Retina (tissue), 1 donor: ENCODE measurements at places on chromosomes 11 and 22.

DNA sequence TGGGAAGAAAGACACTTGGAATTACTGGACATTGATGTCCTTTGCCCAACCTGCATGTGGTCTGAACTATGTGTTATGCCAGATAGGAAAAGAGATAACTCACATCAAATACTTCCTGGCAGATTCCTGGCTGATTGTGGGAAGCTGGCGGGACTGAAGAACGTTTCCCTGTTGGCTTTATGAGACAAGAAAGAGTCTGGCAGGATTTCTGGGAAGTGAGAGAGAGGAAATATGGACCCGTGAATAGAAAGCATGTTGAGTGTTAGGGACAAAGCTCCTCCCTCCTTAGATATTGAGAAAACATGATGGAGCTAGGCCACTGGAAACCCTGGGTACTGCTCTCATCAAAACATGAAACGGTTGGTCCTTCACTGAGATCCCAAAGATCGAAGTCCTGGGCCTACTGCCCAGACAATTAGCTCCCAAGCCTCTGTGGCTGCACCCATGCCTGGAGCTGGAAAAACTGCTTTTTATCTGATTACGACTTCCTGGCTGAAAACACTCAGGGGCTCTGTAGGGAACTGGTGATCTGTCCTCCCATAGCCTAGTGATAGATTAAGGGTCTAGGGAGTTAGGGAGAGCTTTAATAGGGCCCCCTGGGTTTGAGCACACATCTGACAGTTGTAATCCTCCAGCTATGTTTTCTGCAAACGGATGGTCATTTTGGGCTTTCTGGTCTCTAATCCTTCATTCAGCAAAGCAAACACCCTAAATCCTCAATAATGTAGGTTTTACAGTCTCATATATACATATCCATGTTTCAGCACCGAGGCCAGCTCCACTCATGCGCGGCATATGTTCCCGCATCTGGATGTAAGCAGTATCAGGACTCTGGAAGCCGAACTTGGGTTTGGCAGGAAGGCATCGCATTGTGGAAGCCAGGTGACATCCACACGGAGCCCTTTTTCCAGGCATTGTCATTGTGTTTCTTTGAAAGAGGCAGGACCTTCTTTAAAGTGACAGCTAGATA is 6.1 kb upstream of the B3GAT1 start:
- no peak for DNase-seq

GRCh38 chr11:596374-596773 is 19.4 kb downstream of the IRF7 start:
- no peak for DNase-seq

- no peak for DNase-seq
These were observed 66.2 kb downstream of the FANCF start for GRCh38 chr11:22559416-22559815.

- no peak for DNase-seq
These were observed 9.0 kb upstream of the VPREB1 start for GRCh38 chr22:22235558-22235957.

DNA sequence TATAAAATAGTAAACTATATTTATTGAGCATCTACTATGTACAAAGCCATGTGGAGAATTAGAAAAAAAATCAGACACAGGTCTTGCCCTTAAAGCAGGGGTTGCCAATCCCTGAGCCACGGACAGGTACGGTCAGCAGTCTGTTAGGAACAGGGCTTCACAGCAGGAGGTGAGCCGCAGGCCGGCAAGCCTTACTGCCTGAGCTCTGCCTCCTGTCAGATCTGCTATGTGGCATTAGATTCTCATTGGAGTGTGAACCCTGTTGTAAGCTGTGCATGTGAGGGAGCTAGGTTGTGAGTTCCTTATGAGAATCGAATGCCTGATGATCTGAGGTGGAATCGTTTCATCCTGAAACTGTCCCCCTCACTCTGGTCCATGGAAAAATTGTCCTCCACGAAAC is 2.1 kb upstream of the RAG2 start:
- DNase-seq: no peak

- DNase-seq: no peak
These were observed 11.9 kb upstream of the CD44 start for GRCh38 chr11:35126879-35127581.

DNA sequence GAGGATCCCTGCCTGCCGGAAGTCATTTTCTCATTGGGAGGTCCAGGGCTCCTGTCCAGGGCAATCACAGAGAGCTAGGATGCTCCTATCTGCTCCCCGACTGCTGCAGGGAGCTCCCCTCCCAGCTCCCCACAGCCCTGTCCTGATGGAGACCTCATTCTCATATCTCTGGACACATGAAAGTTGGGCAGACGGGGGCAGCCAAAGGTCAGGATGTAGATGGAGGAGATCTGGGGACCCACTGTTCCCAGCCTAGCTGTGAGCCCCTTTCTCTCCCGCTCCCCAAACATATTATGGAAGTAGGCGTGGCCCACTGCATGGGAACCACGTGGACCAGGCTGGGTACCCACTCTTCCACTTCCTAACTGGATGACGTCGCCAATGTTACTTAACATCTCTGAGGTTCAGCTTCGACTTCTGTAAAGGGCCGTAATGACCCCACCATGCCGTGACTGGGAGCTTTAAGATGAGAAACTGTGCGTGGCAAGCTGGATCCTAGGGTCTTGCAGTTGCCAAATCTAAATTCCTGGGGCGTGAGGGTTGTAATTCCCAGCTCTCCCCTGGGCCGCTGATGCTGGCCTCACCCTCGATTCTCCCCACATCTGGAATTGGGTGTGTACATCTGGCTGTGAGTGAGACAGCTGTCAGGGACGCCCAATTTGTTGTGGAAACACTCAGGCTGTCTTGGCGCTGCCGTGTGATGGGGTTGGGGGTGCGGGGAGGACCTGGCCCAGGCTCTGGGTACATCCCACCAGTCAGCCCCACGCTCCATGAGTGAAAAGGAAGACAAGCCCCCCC is 1.8 kb downstream of the CDC42EP2 start:
- DNase-seq: peak; percentile 47

DNA sequence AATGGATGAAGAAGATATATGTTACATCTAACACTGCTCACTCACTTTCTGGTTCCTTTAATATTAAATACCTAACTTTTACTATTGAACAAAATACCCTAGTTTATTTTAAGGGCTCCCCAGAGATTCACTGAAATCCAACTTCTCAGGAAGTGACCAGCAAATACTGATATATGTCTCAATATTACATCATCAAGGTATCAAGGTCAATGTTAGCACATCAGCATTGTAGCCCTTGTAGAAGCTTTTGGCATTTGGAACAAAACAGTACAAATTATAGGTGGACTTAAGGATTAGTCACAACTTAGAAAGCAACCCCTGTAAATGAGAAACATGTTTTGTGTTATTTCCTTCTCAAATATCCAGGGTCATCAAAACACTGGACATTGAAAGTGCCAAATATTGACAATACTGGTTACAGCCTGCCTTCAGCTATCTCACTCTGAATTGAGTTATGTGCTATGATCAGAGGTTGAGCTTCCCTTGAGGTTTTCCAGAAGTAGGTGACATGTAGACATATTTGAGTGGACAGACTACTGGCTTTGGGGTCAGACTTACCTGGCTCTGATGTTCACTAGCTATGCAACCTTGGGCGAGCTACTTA is 1.9 kb upstream of the ATL3 start:
- DNase-seq: no peak

GRCh38 chr11:46420513-46420912 is 28.9 kb upstream of the CHRM4 start:
- no peak for DNase-seq

- DNase-seq: peak; percentile 60
These were observed 17.5 kb upstream of the ACCSL start for GRCh38 chr11:44029977-44030911.

GRCh38 chr11:100624346-100624745 is 62.7 kb upstream of the ARHGAP42 start:
- no peak for DNase-seq

DNA sequence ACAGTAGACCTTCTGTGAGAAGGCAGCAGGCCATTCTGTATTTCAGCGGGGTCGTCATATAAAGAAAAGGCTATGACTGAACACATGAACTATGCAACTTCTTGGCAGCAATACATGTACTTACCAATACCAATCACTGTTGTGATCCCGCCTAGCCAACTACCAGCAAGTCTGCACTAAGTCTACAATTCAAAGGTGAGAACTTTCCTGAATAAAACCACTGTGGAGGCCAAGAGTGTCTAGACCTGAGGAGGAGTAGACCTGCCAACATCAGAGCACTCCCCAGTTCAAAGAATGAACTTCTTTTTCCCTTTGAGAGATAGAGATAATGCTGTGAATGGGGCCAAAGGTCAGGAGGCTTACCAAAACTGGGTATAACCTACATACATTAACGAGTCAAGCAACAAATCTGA is 108.2 kb downstream of the SIK3 start:
- DNase-seq: no peak

- no peak for DNase-seq
These were observed 170.8 kb upstream of the CADM1 start for GRCh38 chr11:115674937-115675544.

DNA sequence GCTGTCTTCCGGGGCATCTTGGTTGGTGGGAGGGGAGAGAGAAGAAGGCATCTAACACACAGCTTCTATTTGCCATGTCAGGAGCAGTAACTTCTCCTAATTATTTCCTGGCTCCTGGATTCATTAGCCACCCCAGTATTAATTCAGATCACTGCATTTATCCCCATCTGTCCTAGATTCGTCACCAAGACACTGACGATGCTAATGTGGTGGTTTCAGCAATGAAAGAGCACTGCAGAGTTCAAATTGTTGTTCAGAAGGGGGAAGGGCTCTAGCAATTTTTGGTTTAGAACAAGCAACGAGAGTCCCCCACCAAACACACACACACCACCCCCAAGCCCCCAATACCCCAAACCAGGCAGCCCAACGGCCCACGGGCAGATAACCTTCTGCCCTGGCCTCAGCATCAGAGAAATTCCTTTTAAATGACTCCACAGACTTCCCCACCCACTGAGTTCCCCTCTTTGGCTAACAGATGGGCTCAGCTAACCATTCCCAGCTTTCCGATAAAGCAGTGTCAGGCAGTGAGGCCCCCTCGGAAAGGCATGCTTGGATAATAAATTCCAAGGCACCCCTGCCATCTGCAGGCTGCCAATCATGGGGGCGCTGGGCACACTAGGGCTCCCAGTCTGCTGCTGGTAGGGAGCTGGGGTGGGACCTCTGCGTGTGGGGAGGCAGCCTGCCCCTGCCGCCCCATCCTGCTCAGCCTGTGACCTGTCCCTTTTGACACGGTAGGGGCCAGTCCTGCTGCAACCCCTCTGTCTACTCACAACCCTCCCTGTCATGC is 453.5 kb downstream of the MIAT start:
- peak; percentile 68 for DNase-seq

DNA sequence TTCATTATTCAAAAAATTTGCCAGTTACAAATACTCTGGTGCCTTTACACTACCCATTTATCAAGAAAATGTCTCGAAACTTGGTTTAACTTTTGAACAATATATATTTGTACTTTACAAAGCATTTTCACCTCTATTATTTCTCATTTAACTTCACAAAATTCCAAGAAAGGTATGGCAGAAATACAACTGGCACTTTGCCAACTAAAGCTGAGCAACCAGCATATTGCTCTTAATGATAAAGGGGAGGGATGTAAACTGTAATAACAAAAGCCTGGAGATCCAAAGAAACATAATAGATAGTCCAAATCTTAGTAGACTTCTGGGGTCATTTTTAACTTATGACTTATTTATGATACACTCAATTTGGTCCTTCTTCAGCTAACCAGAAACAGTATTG is 7.7 kb downstream of the PITPNB start:
- DNase-seq: no peak

DNA sequence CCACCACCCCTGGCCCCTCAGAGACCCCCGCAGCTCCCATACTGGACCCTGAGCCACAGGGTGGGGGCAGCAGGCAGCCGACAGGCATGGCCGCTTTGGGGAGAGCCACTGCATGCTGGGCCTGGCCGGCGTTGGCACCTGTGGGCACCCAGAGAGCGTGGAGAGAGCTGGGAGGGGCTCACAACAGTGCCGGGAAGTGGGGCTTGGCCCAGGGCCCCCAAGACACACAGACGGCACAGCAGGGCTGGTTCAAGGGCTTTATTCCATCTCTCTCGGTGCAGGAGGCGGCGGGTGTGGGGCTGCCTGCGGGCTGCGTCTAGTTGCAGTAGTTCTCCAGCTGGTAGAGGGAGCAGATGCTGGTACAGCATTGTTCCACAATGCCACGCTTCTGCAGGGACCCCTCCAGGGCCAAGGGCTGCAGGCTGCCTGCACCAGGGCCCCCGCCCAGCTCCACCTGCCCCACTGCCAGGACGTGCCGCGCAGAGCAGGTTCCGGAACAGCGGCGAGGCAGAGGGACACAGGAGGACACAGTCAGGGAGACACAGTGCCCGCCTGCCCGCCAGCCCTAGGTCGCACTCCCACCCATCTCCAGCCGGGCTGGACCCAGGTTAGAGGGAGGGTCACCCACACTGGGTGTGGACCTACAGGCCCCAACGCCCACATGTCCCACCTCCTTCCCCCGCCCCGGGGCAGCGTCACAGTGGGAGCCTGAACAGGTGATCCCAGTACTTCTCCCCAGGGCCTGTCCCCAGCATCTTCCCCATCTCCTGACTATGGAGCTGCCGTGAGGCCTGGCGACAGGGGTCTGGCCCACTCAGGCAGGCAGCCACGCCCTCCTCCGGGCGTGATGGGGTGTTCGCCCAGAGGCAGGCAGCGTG is 1.2 kb downstream of the INS start:
- no peak for DNase-seq

GRCh38 chr11:1309498-1310317 is at the start of gene TOLLIP:
Gene TOLLIP, minus strand, starts transcription at chr11:1309632. Its CDS starts 134 bp downstream, at chr11:1309498.
- peak; percentile 97 for DNase-seq

GRCh38 chr11:76808171-76808570 is 25.0 kb downstream of the TSKU start:
- peak; percentile 57 for DNase-seq

- no peak for DNase-seq
These were observed 441.1 kb downstream of the TBC1D22A start for GRCh38 chr22:47203554-47203991.

GRCh38 chr11:2268729-2269600 is 1.4 kb downstream of the ASCL2 start:
- DNase-seq: peak; percentile 60

DNA sequence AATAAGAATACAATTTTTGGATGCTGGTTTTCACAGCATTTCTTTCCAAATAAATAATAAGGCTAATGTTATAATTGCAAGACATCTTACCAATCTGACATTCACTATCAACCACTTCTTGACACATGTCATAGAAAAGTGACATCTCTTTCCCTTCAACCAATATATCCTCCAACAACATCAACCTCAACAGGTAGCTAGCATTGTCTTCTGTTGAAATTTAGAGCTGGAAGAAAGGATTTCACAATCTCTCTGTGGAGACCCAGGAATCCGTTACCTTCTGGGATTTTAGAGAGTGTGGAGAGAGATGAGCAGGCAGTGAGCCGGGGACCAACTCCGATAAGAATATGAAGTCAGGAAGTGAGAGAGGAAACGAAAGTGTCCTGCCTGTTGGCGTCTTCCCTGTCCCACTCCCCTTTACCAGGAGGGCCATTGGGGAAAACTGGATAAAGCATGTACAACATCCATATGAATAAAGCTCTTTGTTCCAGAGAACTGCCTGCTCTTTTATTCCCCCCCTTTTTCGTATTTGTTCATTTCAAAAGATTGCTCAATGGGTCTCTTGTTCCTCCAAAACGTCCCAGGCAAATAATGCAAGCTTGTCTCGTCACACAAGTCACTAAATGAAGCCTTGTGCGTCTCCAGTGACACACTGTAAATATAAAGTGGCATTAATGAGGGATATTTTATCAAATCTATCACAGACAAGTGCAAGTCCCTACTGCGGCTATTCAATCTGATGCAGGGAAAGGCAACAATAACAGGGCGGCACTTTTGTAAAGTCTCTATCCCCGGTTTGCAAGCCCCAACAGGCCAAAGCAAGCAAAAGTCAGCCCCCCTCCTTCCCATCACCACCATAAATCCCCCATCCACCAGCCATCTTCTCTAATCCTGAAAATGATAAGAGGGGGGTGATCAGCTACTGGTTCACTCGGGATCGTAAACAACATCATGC is 3.4 kb downstream of the CADM1 start:
- DNase-seq: peak; percentile 56
